ENCODE measurements at places on chromosomes 4 and X.

- no peak for DNase-seq
These were observed 42.5 kb upstream of the LEF1 start for GRCh38 chr4:108210989-108211835.

- no peak for DNase-seq
These were observed 37.9 kb upstream of the OTUD4 start for GRCh38 chr4:145218251-145218650.

DNA sequence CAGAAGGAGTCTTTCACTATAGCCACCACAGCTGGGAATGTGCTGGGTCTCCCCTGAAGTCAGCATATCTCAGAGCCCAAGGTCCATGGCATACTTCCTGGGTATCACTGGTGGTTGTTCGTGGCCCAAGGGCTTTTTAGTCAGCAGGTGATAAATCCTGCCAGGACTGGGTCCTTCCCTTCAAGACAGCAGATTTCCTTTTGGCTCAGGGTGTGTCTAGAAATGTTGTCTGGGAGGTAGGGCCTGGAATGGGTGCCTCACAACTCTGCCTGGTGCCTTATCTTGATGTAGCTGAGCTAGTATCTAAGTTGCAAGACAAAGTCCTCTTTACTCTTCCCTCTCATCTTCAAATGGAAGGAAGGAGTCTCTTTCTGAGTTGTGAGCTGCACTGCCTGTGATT is 102.4 kb upstream of the TMLHE start:
- DNase-seq, result no peak

GRCh38 chr4:79163981-79164490 is 161.8 kb downstream of the NAA11 start:
- no peak for DNase-seq

GRCh38 chr4:56857601-56858309 is 36.3 kb upstream of the SPINK2 start:
- no peak for DNase-seq

DNA sequence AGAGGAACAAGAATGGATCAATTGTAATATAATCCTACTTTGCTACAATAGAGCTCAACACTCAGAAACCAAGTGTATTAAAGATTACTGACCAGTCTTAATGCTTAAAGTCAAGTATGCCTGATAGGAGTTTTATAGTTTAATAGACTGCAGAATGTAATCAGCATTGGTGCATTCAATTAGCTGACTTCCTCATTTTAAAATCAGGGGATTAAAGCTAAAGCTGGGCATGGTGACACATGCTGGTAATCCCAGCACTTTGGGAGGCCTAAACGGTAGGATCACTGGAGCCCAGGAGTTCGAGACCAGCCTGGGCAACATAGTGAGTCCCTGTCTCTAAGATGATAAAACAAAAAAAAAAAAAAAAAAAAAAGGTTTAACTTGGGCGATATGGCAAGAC is 10.8 kb downstream of the HNRNPDL start:
- no peak for DNase-seq

DNA sequence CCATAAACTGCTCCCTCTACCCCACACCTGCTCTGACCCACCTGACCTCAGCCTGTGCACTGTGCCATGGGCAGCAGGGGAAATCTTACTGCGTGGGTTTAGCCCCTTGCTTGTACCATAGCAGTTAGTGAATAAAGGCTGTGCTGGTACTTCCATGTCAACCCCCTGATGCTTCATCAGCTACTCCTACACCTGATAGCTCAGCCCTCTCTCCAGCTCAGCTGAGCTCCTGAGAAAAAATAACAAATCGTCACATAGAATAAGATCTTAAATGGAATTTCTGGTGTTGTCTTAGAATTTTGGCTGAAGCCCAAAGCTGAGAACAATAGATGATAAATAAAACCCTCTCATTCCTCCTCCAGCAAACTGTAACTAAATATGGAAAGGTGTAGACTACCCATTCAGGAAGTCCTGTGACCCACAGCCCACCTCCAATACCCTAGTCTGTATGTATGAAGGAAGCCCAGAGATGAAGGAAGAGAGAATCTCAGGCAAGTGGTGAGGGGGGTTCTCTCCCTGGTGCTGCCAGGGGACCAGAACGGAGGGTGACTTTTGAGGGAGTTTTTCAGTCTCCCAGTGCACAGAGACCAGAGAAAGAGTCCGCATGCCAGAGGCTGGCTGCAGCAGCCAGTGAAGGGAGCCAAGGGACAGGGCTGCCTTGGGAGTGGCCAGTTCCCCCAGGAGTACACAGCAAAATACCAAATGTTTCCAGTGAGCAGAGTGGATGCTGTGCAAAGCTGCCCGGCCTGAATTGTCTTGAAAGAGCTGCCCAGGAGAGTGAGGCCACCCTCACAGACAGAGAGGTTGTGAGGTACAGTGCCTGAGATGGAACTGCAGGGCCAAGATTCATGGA is 227.3 kb downstream of the QDPR start:
- DNase-seq, result no peak

- no peak for DNase-seq
These were observed 472.6 kb upstream of the CPEB2 start for GRCh38 chr4:14529653-14530052.

DNA sequence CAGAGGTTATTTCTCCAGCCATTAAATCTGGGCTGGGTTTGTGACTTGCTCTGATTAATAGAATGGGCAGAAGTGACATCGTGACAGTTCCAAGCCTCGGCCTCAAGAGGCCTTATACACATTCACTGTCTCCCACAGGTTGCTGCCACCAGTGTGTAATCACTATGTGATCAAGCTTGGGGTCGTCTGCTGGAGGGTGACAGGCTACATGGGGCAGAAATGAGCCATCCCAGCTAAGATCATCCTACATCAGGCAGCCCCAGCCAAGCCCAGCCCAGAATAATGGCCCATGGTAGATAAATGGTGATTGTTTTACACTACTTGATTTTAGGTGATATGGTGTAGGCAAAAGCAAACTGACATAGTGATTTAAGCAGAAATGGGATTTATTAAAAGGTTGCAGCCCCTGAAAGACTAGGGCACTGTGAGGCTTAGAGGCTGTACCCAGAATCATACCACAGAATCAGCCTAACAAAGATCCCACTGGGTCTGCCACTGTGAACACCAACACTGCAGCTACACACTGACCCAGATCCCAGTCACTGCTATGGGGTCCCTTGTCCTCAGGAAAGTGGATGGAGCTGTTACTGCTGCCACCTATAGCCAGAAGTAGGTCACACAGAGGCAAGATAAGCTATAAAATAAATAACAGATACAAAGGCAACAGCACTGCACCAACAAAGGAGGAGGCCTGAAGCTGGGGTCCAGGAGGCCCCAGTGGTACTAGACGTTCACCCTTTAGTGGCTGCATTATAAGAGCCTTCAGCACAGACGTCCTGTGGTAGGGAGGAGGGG is 159.6 kb upstream of the RBPJ start:
- DNase-seq, result no peak

GRCh38 chr4:84971319-84971932 is 4.9 kb upstream of the WDFY3 start:
- DNase-seq, result peak; percentile 57

DNA sequence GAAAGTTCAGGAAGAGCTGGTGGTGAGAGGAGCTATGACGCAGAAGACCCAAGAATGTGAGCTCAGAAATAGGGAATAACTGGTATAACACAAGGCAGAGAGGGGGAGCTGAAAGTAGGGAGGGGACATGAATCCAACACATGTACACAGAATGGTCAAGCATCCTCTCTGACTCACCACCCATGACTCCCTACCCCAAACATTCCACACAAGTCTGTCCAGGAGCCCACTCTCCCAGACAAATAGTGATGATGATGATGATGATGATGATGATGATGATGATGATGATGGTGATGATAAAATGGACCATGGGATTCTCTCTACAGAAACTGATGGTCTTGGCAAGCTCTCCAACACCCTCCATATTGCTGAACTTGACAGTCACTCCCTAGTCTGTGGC is 46.4 kb downstream of the NAT8L start:
- DNase-seq, result no peak

- peak; percentile 3 for DNase-seq
These were observed 2.7 kb downstream of the GEMIN8 start for GRCh38 chrX:14027036-14027435.

- peak; percentile 16 for DNase-seq
These were observed 19.2 kb downstream of the TRIM2 start for GRCh38 chr4:153223427-153223801.

- DNase-seq, result peak; percentile 10
These were observed 616 bp downstream of the WDR1 start for GRCh38 chr4:10115797-10116568.

DNA sequence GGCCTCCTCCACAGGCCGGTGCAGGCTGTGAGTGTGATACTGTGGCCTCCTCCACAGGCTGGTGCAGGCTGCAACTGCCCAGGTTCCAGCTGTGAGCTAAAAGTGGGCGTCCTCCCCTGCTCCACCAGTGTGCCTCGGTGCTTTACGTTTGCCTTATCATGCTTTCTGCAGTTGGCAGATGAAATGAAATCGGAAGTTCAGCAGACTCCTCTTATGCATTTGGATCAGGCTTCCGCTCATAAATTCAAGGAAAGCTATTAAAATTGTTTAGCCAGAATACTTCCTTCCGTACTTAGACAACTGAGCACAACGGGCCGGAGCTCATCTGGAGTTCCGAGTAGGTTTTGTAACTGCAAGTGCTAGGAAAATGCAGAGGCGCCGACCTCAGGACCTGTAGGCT is 12.0 kb downstream of the CYP4V2 start:
- no peak for DNase-seq

- DNase-seq, result no peak
These were observed 309.9 kb downstream of the ARAP2 start for GRCh38 chr4:35934320-35934981.

DNA sequence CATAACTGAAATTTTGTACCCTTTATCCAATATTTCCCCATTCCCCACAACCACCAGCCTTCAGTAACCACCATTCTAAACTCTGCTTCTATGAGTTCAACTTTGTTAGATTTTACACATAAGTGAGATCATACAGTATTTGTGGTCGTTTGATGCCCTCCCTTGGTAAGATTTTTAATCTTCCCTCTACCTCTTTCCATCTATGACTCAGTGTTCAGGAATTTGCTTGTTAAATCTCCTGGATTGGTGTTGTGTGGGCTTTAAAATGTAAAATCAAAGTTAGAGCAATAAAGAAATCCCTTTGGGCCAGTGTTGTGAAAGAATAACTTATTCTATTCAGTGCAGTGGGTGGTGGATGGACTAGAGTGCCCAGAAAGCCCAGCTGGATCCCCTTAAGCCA is 37.4 kb downstream of the SLC16A2 start:
- DNase-seq, result no peak

- DNase-seq, result peak; percentile 28
These were observed 77.5 kb downstream of the RLIM start for GRCh38 chrX:74536832-74537371.

- peak; percentile 68 for DNase-seq
These were observed 2.3 kb downstream of the JADE1 start for GRCh38 chr4:128811571-128812441.

DNA sequence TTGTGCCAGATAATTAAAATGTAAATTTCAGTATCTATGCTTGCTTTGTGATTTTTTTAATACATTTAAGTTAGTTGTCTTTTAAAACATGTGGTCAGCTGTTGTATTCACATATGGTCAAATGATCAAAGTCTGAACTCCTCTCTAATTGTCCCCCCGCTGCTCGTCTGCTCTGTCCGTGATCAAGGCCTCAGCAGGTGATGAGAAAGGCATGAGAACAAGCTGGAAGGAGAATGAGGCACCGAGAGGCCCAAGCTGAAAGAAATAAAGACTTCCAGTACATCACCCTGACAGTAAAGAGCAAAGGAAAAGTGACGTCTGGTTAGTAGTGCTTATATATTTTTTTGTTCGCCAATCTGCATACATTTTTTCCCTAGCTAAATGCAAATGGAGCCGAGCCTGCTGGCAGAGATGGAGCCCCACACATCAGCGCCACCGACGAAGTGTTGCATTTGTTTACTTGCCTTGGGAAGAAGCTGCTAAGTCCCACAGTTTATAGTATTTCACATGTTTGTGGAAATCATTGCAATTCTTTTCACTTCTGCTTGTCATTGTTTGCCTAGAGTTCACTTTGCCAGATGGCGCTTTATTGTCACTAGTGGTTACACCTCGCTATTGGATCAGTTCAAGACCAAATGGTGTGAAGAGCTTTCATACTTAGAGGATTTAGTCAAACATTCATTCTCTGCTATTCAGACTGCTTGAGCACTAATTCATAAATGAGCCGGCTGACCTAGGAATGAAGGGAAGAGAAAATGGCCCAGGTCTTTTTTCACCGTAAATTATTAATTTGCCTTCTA is 181.5 kb downstream of the ZIC3 start:
- no peak for DNase-seq

- DNase-seq, result no peak
These were observed 43.7 kb downstream of the STAG2 start for GRCh38 chrX:124005228-124005627.

DNA sequence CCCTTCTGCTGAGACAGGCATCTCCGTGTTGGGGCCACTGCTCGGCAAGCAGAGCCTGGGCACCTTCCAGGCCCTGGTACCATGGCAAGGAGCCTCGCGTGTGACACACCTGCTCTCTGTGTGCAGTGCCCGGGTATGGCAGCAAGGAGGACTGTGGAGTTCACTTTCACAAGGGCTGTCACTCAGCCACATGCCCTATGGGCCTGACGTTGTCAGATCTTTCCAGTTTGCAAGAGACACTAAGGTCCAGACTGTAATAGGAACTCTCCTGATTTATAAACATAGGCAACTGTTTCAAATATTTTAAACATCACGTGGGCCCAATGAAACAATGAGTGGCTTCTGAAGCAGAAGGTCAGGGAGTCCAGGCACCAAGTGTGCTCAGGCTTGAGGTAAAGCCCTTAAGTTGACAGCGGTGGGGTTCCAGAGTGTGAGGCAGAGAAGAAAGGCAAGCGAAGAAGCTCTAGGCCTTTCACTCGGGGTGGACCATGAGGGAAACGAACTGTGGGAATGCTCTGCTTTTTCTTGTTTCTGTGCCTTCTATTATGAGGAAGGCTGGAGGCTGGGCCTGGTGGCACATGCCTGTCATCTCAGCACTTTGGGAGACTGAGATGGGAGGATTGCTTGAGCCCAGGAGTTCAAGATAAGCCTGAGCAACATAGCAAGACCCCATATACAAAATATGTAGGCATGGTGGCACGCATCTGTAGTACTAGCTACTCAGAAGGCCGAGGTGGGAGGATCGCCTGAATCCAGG is 108.6 kb upstream of the TRIM2 start:
- no peak for DNase-seq

GRCh38 chr4:6391186-6391851 is 81.1 kb downstream of the PPP2R2C start:
- no peak for DNase-seq

GRCh38 chr4:76699751-76700310 is 198.1 kb downstream of the SOWAHB start:
- DNase-seq, result no peak

- DNase-seq, result no peak
These were observed 186.1 kb downstream of the TMA16 start for GRCh38 chr4:163680386-163681098.

All from DMS79 treated with DMSO at 0.1 percent for 48 hours (cell line).